Gastroesophageal sphincter (tissue), 4 donors: ENCODE measurements at places on chromosomes 13 and 19. TPM values are rescaled to one million over a fixed set of nuclear protein-coding genes. Genes with fewer than 3 reads are reported as not detected.

The HIF3A gene
- total RNA-seq: 115 TPM

The ZNF562 gene
- 35.9 TPM for total RNA-seq

The ERICH6B gene
- not detected for total RNA-seq

The CCNA1 gene
- total RNA-seq: not detected

The NOVA2 gene
- total RNA-seq: 0.67 TPM

The KCNJ14 gene
- not detected for total RNA-seq

The MLNR gene
- 0.35 TPM for total RNA-seq

The IGFL3 gene
- total RNA-seq: not detected

The STK11 gene
- 80.7 TPM for total RNA-seq

The SIGLEC8 gene
- total RNA-seq: 1.4 TPM

The ISOC2 gene
- 39.0 TPM for total RNA-seq

The EVI5L gene
- 22.7 TPM for total RNA-seq

The LAMP1 gene
- 151 TPM for total RNA-seq

The ZNF571 gene
- 6.8 TPM for total RNA-seq

The VSTM2B gene
- total RNA-seq: not detected

The MAP4K1 gene
- 0.62 TPM for total RNA-seq

The FXYD3 gene
- 38.8 TPM for total RNA-seq

The CGB2 gene
- not detected for total RNA-seq

The CEACAM20 gene
- total RNA-seq: not detected

The ZFP30 gene
- 9.6 TPM for total RNA-seq

The SMIM17 gene
- total RNA-seq: not detected
